ENCODE measurements at places on chromosomes 2 and 18. TPM values are rescaled to one million over a fixed set of nuclear protein-coding genes. Genes with fewer than 3 reads are reported as not detected.
A peak's percentile ranks its signal among the peaks of the same experiment; 100 is the strongest.

DNA sequence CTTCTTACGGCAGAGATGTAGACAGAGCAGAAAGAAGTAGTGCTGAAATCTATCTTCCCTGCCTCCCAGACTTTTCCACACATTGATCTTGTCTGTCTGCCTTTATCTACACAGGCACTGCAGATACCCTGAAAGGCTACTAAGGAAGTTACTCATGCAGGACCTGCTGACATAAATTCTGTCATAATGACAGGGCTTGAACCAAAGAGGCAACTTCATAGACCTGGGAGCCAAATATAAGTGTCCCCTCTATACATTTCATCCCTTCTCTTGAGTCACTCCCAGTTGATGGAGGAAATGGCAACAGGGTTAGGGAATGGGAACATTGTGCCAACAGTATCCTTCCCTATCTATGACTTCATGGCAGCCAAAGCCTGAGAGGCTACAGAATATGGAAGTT is 157.5 kb downstream of the TNS1 start:
- no peaks in the 10 kb centered on the region for H3K27me3 ChIP-seq
- no peaks in the 10 kb centered on the region for H3K36me3 ChIP-seq
- no peak overlapping the region for H3K4me3 ChIP-seq
- peak overlapping the region; percentile 33 for H3K27ac ChIP-seq

OBSL1 gene
- 19.7 TPM for total RNA-seq

LOXHD1 gene
- total RNA-seq: not detected

PMAIP1 gene
- 66.5 TPM for total RNA-seq

DNA sequence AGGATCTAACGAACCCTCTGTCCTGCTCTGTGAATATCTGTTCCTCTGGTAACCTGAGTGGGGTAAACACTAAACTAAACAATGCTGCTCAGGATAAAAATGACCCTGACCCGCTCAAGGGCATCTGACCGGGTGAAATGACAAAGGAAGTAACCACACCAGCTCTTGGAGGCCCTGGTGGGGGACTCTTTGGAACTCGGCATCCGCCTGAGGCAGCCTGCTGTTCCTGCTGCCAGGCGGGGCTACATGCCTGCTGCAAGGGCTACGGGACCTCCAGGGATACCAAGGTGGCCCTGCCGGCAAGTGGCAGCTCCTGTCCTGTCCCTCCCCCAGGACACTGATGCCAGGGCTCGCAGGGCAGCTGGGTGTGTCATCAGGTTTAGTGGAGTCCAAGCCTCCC is 273.3 kb downstream of the HDAC4 start:
- H3K4me3 ChIP-seq: no peak overlapping the region
- H3K27ac ChIP-seq: no peak overlapping the region
- no peak for DNase-seq
- peaks cover 16% of the 10 kb centered on the region for H3K36me3 ChIP-seq
- no peaks in the 10 kb centered on the region for H3K27me3 ChIP-seq
- H3K4me1 ChIP-seq: no peaks in the 10 kb centered on the region

GRCh38 chr2:105113616-105114291 is 75.9 kb downstream of the MRPS9 start:
- no peaks in the 10 kb centered on the region for H3K4me1 ChIP-seq
- H3K36me3 ChIP-seq: no peaks in the 10 kb centered on the region
- no peak for DNase-seq

GRCh38 chr2:181586569-181587081 is 70.3 kb downstream of the CERKL start:
- no peak overlapping the region for H3K4me3 ChIP-seq
- no peaks in the 10 kb centered on the region for H3K4me1 ChIP-seq
- no peak for DNase-seq
- H3K27ac ChIP-seq: no peak overlapping the region

RBM44 gene
- 0.95 TPM for total RNA-seq

ASPRV1 gene
- not detected for total RNA-seq

DNA sequence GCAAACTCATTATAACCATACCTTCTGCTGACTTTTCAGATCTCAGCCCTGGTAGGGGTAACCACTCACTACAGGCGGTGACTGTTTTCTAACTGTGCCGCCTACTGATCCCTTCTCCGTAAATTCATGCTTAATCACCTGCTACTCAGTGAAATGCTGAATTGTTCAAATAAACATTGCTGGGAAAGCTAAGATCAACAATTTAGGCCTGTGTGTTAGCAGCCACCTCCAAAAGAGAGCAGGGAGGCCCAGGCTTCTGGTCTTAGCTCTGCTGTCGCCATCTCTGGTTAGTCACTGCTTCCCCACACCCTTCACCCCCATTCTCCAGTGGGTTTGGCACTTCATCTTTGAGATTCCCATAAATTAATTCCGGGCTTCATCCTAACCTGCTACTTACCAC is 21.8 kb upstream of the NT5C1B start:
- no peaks in the 10 kb centered on the region for H3K4me1 ChIP-seq
- H3K27ac ChIP-seq: no peak overlapping the region
- no peak for DNase-seq
- H3K4me3 ChIP-seq: no peak overlapping the region
- no peaks in the 10 kb centered on the region for H3K36me3 ChIP-seq

DNA sequence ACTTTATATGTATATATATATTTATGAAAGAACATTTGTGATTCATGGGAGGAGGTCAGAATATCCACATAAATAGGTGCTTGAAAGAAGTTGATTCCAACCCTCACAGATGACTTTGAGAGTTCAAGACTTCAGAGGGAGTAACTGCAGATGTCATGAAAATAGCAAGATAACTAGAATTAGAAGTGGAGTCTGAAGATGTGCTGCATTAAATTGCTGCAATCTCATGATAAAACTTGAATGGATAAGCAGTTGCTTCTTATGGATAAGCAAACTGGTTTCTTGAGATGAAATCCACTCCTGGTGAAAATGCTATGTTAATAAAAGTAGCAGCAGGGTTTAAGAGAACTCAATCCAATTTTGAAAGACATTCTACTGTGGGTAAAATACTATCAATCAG is 40.2 kb downstream of the G6PC2 start:
- no peaks in the 10 kb centered on the region for H3K36me3 ChIP-seq
- H3K4me3 ChIP-seq: no peak overlapping the region
- no peak overlapping the region for H3K27ac ChIP-seq
- no peaks in the 10 kb centered on the region for H3K27me3 ChIP-seq
- no peaks in the 10 kb centered on the region for H3K4me1 ChIP-seq

GRCh38 chr2:154557906-154558305 is 140.6 kb upstream of the KCNJ3 start:
- DNase-seq: no peak
- no peaks in the 10 kb centered on the region for H3K4me1 ChIP-seq
- H3K4me3 ChIP-seq: no peak overlapping the region
- no peaks in the 10 kb centered on the region for H3K27me3 ChIP-seq
- H3K36me3 ChIP-seq: no peaks in the 10 kb centered on the region

DNA sequence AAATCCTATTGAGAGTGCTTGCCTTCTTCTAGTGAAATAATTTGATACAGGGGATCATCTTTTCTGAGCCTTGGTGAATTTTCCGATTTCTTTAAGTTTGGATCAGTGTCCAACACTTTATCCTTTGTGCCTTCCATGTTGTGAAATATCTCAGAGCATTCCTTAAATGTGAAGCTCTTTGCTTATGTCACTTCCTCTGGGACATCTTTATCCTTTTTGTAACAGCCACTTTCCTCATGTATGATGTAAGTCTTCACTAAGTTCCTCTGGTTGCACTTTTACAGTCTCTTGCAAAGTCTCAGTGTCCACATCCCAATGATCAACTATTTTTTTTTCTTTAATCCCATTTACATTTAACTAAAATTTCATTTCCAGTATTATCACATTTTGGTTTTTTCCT is 254.2 kb downstream of the EN1 start:
- H3K27me3 ChIP-seq: no peaks in the 10 kb centered on the region
- no peak overlapping the region for H3K4me3 ChIP-seq
- no peak overlapping the region for H3K27ac ChIP-seq
- H3K4me1 ChIP-seq: no peaks in the 10 kb centered on the region
- H3K36me3 ChIP-seq: no peaks in the 10 kb centered on the region

- H3K27me3 ChIP-seq: no peaks in the 10 kb centered on the region
- H3K27ac ChIP-seq: no peak overlapping the region
- DNase-seq: no peak
- no peaks in the 10 kb centered on the region for H3K36me3 ChIP-seq
Observed at GRCh38 chr2:236959876-236960275, 125.8 kb upstream of the COPS8 start.

DNA sequence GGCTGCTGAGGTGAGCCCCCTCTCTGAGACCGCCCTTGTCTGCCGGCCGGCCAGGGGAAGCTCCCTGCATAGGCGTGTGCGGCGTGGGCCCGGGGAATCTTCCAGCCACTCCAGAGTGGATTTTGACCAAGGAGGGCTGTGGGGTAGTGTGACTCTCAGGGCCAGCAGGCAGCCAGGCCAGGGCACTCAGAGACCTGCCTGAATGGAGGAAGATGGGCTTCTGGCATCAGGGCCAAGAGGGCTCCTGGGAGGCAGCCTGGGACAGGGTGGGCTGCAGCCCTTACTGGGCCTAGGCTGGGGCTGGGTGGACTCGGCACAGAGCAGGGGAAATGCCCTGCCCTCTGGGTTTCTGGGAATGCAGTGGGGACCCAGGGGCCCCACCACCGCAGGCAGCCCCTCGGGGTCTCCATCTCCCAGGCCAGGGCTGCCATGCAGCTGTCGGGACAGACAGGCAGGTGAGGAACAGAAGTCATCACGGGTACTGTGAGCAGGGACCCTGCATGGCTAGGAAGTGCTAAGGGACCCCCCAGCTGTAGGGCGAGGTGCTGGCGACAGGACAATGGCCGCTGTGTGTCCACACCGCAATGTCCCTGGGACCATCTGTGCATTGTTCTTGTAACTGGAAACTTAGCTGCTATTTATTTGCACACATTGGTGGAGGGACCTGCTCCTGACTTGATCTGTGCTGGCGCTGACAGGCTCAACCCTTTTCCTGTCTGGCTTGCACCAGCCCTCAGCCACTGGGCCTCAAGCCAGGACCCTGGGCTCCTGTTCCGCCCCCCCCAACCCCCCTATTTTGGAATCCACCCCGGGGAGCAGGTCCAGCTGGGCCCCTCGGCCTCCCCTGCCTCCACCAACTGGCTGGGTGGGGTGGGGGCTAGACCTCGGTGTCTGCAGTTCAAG is 4.1 kb downstream of the PDCD1 start:
- peaks cover 5% of the 10 kb centered on the region for H3K4me1 ChIP-seq
- peaks cover 14% of the 10 kb centered on the region for H3K27me3 ChIP-seq
- H3K27ac ChIP-seq: no peak overlapping the region
- no peak overlapping the region for H3K4me3 ChIP-seq

PTMA gene
- total RNA-seq: 726 TPM

AMER3 gene
- total RNA-seq: 0.27 TPM

- DNase-seq: no peak
- H3K4me3 ChIP-seq: no peak overlapping the region
- H3K4me1 ChIP-seq: no peaks in the 10 kb centered on the region
- no peaks in the 10 kb centered on the region for H3K36me3 ChIP-seq
Observed at GRCh38 chr2:1593371-1594122, 150.8 kb downstream of the PXDN start.

DNA sequence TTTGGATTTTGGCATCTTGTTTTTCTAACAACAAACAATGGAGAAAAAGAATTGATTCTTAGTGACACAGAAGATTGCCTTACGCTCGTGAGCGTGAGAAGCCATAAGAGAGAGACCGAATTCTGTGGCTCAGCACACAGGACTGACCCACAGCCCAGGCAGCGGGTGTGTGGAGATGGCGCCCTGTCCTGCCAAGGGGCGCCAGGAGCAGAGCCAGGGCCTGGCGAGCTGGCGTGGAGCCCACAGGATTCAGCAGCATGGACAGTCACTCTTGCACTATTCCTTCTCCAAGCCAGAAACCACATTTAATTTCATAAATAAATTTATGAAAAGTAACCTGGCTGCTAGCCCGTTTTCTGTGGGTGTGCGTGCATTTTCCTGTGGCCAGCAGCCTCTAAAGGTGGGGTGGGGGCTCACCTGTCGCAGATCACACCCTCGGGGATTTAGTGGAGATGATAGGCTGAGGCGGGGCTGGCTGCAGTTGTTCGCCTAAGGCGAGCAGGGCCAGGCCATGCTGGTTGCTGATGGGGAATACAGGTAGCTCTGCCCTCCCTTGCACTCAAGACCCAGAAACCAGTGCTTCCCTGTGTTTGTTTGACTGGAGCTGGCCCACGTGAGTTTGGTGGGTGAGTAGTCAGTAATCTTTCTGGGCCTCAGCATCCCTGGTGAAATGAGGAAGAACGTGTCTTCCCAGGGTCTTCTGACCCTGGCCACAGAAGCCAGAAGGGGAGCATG is 46.2 kb downstream of the FAM168B start:
- H3K27ac ChIP-seq: no peak overlapping the region
- no peaks in the 10 kb centered on the region for H3K27me3 ChIP-seq
- H3K36me3 ChIP-seq: peaks cover 30% of the 10 kb centered on the region
- H3K4me3 ChIP-seq: no peak overlapping the region
- no peak for DNase-seq

DNA sequence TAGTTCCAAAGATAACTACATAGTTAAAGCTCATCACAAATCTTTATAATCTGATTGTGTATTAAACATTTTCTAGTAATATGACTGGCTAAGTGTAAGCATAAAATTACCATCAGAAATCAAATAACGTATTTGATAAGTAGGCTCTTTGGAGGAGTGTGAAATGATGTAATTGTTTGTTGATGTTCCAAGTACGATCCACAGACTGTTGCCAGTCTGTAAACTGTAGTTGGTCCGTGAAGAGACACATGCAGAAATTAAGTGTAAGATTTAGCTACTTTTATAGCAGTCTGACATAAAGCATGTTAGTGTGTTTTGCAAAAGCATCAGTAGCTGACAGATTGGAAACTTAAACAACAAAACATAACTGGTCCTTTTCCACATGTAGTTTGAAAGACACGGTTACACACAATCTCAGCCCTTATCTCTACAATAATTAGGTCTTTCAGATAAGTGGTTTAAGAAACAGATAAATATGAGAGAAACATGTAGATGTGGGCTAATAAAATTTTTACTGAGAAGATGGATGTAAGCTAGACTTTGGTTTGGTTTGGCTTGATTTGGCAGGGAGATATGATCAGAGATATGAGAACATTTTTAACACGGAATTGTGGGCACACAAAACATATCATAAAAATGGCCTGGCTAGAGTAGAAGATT is 115.0 kb upstream of the EPB41L5 start:
- H3K4me3 ChIP-seq: no peak overlapping the region
- no peaks in the 10 kb centered on the region for H3K27me3 ChIP-seq
- DNase-seq: no peak
- no peaks in the 10 kb centered on the region for H3K4me1 ChIP-seq

DNA sequence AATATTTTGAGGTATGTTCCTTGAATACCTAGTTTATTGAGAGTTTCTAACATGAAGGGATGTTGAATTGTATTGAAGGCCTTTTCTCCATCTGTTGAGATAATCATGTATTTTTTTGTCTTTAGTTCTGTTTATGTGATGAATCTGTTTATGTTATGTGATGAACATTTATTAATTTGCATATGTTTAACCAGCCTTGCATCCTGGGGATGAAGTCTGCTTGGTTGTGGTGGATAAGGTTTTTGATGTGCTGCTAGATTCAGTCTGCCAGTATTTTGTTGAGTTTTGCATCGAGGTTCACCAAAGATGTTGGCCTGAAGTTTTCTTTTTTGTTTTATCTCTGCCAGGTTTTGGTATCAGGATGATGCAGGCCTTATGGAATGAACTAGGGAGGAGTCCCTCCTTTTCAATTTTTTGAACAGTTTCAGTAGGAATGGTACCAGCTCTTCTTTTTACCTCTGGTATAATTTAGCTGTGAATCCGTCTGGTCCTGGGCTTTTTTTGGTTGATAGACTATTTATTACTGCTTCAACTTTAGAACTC is 71.9 kb downstream of the EPC2 start:
- DNase-seq: no peak
- H3K4me1 ChIP-seq: peaks cover 12% of the 10 kb centered on the region
